ENCODE measurements at places on chromosomes 7 and 10.

DNA sequence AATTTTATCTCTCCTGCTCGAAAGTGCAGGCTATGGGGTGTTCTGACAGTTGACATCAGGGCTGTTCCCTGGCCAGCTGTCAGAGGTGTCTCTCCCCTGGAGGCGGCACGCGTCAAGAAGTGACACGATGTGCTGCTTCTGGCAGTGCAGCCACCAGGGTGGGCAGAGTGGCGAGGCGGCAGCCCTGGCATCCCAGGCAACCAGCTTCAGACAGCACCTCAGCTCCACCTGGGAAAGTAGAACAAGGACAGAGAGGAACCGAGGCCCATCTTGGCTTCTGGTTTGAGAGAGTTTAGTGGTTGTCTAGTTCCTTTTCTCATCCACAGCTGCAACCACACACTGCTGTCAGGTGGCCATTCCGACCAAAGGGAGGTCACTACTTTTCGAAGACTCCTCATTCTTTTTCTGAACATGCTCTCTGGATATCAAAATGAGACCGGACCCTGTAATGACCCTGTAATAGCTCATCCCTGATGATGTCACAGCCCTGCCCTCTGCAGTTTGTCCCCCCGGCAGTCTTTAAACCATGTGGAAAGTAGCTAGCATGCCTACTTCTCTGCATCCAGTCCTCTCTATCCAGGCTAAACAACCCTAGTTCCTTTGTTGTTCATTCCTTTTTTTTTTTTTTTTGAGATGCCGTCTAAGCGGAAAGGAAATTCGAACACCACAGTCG, 381.0 kb upstream of the NRP1 start:
- DNase-seq, result no peak

DNA sequence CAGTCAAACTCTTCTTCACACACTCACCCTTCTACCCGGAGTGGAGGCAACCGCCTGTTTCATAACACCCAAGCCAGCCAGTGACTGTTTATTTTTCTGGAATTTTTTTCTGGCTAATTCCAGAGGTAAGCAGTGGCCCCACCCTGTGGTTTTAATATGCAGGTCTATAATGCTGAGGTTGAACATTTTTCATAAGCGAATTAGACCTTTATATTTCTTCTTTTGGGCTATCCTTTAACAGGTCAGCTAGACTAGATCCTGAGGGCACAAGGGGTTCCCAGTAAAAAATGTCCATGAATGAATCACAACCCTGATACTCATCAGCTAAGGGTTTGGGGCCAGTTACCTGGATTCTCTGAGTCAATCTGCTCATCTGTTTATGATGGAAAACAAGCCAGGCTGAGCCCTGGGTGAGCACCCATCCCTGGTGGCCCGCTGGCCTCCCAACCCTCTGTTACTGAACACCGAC, 76.2 kb downstream of the GRB10 start:
- DNase-seq, result no peak

DNA sequence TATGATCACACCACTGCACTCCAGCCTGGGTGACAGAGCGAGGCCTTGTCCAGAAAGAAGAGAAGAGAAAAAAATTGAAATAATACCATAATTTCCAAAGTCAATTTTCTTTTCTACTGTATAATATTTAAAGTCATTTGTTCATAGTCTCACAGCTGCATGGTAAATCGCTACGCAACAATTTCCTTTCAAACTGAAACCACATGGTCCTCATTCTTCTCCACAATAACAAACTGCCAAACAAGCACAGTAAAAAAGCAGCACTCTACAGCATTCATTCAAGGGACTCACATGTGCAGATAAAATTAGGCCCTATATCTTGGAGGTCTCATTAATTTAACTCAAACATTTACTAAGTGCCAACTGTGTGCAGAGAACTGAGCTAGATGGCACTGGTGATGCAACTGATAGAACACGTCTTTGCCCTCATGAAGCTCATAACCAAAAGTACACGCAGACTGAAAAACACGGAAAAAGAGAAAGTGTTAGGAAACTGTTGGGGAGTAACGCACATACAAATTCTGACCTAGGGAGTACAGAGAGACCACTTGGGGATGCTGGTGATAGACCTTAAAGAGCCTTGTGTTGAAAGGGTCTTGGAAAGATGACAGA, 68.4 kb upstream of the SRRM3 start:
- DNase-seq, result no peak

GRCh38 chr10:73894245-73894971, 16.5 kb upstream of the PLAU start:
- no peak for DNase-seq

DNA sequence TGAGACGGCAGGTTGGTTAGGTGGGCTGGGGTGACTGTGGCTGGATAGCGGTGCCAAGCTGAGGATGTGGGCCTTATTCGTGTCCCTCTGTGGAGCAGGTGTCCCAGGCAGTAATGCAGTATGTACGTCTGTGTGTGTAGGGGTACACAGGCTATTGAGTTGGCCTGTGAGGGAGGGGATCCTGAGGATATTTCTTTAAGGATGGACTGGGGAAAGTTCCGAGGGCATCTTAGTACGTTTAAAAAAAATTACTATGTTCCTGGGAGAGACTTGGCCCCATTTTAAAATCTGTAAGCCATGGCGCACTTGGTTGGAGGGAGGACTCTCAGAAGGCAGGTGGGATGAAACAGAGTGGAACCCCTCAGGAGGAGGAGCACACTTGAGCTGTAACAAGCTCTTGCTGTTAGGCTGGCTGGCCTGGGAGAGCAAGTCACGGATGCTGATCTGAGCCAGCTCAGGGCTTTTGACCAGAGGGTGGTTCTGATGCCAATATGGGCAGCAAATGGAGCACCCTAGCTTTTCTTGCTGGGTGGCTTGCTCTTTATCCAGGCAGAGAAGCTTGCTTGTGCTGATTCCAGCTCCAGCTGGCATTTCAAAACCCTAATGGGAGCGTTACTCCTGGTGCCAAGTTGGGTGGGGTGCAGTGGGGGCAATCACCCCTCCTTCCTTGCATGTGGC, 765 bp downstream of the WBP1L start:
- no peak for DNase-seq

DNA sequence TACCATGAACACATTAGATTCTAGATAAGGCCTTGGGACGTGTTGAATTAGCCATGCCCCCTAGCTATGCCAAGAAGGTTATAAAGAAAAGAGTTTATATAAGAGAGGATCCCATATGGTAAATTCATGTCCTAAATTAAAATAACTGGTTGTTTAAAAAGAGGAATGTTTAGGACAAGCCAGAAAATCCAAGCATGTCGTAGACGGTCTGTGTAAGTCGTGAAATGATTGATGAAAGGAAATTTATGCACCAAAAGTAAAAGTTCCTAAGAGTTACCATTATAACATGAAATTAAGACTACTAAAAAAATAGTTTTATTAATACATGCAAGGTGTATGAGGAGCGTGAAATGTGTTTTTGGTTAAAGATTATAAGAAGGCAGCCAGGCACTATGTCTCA, 624.9 kb downstream of the ARL4A start:
- DNase-seq, result no peak

DNA sequence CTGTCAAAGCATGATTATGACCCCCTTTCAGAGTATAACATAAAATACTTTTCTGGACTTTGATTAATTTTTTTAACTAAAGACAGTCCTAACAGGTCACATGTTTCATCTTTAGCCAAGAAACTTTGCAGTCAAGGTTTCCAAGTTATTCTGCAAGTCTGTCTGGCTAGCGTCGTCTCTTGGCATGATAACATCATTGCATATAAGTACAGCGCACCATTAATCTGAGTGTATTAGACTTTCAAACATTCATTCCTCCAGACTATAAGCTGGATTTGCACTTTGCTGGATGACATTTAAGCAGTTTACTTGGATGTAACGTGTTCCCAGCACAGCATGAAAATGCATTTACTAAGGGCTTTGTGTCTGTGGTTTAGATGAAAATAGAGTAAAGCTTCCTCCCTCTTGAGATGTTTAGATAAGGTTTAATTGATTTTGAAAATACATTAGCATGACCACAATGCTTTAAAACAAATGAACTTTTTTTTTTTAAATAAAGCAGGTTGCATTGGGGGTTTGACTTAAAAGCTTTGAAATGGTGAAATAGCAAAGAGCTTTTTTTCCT, 349.0 kb upstream of the MTPN start:
- DNase-seq, result no peak

GRCh38 chr10:5888843-5889623, 660 bp downstream of the ANKRD16 start:
- no peak for DNase-seq

DNA sequence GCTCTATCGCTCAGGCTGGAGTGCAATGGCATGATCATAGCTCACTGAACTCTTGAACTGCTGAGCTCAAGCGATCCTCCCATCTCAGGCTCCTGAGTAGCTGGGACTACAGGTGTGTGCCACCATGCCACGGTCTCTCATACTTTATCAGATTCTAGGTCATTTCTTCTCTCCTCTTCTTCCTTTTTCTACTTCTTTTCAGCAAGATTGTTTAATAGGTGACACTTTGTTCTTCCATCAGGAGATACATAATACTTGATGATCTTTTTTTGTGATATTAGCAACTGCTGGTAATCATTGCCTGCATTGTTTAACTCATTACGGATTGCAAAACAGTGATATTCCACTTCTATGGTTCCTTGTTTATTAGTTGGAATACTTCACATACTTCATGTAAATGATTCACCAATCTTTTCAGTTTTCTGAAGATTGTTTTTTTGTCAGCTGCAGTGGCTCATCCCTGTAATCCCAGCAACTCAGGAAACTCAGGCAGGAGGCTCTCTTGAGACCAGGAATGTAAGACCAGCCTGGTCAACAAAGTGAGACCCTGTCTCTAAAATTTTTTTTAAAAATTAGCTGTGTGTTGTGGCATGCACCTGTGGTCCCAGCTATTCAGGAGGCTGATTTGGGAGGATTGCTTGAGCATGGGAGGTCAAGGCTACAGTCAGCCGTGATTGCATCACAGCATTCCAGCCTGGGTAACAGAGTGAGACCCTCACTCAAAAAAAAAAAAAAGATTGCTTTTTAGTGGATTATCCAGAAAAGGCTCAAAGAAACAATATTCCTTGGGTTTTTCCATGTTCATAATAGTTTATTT, 36.2 kb upstream of the CHST3 start:
- no peak for DNase-seq

DNA sequence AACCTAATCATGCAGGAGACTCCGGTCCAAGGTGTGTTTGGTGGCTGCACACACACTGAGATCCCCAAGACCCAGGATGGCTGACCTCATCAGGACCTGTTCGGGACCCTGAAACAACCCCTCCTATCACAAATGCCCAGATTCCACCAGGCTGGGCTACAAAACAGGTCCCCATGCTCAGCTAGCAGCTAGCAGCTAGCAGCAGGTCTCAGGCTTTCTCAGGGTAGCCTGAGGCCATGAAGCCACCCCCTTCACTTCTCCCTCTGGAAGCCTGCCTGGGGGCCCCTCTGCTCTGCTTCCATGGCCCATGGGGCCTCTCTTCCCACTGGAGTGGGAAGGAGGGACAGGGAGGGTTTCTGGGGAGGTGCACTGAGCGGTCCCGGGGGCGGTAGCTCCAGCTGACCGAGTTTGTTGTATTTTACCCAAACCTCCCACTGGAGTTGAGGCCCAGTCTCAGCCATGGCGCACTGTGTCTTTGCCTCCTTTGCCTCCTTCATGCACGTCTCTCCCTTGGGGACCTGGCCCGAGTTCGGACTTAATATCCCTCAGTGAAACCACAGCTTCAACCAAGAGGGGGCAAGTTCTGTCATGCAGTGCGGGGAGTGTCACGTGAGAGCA, 95.1 kb upstream of the GPR26 start:
- no peak for DNase-seq

DNA sequence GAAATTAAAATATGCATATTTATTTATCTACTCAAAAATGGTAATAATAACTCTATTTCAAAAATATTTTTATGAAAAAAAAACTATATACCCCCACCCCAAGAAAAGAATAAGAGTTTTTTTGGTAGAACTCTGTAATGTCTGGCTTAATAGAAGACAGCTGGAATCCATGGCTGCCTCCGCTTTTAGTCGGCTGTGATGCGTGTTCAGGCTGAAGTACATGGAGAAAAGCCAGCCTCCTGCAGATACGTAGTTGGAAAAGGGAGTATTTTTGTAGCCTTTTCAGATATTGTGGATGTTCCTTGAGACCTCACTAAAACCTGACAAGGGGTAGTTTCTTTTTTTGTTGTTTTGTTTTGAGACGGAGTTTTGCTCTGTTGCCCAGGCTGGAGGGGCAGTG, 10.0 kb downstream of the FOXK1 start:
- no peak for DNase-seq

DNA sequence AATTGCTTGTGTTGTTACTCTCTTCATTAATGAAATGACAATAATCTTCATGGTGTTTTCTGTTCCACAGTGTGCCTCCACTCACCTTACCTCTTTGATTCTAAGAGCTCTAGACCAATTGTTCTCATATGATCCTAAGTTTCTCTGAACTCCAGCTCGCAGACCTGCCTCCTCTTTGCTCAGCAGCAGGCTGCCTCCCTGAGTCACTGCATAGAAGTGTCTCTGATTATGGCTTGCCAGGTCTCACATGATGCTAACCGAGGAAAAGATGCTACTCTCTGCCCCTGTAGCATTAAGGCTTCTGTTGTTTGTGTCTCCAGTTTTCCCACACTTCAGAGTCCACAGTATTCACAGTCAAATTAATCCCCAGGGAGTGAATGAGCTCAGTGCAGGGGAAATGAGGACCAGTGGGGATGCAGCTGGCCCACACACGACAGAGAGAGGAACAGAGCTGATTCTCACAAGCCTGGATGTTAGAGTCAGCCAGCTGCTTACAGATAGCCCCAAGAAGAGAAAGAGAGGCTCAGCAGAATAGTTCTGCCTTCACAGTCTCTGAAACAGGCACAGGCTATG, 145.9 kb upstream of the EGR2 start:
- no peak for DNase-seq

All from activated CD8-positive, alpha-beta memory T cell treated with anti-CD3 and anti-CD28 coated beads for 4 hours (primary cell).